ENCODE measurements at places on chromosomes 6 and 20. TPM values are rescaled to one million over a fixed set of nuclear protein-coding genes. Genes with fewer than 3 reads are reported as not detected.

The MAN1A1 gene
- 18.7 TPM for total RNA-seq

The SMOC2 gene
- not detected for total RNA-seq

The FUT9 gene
- total RNA-seq = not detected

The RBPJL gene
- not detected for total RNA-seq

Measured in myocyte (in vitro differentiated cells).